ENCODE measurements at places on chromosomes 1 and 21.
A peak's percentile ranks its signal among the peaks of the same experiment; 100 is the strongest.

- DNase-seq, result no peak
Measured at GRCh38 chr1:86769065-86769464, 64.7 kb downstream of the SH3GLB1 start.

DNA sequence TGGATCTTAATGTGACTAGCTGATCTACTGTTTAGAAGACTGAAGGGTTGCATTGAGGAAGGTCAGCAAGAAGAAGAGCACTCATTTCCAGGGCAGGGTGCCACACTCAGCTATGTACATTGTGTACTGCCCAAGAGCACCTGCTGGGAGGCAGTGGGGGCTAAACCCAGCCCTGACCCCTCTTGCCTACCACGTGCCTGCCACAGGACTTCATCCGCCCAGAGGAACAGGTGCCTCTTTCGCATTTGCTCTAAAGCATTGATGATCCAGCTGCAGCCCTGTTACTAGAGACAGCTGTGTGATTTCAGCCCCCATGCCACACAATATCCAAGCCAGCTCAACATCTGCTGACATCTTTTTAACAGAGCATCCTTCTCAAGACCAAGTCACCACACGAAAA lies 341.8 kb downstream of the LMX1A start:
- peak; percentile 24 for DNase-seq

DNA sequence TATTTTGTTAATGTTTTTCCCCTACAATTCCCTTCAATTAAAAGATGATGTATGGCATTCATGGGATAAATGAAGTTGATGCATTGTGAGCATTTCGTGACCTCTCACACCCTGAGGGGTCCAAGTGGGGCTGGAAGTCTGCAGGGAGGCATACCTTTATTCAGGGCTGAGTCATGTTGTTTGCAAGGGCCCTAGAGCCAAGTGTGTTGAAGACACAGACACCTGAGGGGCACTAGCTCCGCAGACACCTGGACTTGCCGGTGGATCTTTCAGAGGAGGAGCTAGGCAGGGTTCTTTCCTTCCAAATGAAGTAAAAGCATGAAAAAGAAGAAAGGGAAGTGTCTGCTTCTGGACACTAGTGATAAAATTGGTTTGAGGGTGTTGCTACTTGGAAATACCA lies 57.0 kb upstream of the RGS7 start:
- no peak for DNase-seq

DNA sequence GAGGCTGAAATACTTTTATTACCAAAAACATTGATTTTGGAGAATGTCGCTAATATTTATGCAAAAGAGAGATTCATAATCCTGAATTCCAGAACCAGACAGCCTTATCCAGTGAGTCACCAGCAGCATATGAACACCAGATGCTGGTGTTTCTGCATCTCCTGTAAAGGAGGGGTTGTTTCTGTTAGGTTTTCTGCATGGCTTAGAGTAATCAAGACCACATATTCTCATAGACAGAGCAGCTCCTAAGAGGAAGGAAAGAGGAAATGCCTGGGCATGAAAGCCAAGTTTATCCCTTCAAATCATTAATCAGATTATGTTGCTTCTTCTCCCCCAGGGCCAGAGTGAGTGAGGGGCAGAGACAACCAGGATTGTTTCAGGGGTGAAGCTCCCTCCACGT lies 86.2 kb downstream of the NGF start:
- no peak for DNase-seq

- no peak for DNase-seq
Measured at GRCh38 chr1:178341261-178341956, 155.4 kb downstream of the CLEC20A start.

DNA sequence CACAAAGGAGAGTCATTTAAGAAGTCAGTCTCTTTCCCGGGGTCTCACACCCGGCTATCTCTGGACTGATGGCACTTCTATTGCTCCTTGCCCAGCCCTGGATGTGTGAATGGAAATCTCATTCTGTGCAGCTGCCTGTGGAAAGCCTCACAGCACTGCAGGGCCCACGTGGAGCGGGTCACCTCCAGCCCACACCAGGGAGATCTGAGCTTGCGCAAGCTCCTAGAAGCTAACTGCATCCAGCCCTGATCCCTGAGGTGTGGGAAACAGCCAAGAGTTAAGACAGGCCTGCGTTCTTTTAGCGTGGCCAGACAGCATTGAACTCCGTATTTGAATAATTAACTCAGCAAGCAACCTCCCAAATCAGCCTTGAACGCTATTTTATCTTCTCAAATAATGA lies 150.5 kb downstream of the LRIG2 start:
- DNase-seq, result no peak

DNA sequence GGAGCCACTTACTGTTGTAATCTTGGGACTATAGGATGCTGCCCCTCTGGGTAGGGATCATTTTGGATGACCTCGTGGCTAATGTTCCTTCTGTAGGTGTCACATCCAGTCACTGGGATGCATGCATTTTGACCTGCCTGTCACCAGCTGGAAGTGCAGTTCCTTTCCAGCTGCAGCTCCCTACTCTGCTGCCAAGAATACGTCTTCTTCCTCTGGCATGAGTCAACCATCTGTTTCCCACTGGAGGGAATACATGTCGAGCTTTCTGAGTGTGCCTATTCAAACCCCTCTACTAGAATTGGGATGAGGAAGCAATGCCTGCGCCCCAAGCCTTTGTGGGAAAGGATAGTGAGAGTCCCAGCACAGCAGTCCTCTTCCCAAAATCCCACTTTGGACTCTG lies 415.5 kb upstream of the ADAMTS5 start:
- no peak for DNase-seq

GRCh38 chr1:242425232-242425631 lies 99.3 kb downstream of the PLD5 start:
- no peak for DNase-seq

DNA sequence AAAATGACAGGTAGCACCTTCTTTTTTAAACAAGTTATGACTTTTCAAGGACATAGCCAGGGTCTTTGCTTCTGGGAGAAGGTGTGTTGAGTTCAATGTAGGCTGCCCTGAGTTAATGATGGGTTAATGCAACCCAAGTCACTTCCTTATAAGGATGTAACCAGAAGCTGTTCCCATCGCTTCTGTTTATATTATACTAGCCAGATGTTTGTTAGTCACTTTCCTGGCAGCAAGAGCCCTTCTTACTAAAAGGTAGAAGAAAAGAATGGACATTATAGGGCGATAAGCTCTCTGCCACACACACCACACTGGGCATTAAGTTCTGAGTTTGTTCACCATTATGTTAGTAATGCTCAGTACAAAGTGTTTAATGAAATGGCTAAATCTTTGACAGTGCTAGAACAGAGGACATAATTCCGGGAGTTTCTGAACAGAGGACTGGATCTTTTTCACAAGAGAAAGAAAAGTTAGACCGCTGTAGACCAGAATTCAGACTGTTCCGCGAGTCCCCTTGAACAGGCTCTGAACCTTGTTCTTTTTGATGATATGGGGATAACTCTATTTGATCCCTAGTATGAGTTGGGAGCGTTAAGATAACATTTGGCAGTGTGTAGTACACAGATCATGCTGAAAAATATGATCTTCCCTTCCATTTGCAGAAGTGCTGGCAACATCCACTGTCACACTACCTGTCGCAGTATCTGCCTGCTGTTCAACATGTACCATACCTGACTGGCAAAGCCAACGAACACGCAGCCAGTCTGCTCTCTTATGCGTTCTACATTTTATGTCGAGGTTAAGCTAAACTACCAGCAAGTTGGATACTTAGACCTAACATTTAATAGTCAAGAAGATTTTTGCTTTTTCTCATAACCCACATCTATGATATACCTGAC lies 41.0 kb downstream of the DEGS1 start:
- peak; percentile 85 for DNase-seq

- peak; percentile 55 for DNase-seq
Measured at GRCh38 chr1:248243204-248243603, 12.0 kb downstream of the OR2M4 start.

DNA sequence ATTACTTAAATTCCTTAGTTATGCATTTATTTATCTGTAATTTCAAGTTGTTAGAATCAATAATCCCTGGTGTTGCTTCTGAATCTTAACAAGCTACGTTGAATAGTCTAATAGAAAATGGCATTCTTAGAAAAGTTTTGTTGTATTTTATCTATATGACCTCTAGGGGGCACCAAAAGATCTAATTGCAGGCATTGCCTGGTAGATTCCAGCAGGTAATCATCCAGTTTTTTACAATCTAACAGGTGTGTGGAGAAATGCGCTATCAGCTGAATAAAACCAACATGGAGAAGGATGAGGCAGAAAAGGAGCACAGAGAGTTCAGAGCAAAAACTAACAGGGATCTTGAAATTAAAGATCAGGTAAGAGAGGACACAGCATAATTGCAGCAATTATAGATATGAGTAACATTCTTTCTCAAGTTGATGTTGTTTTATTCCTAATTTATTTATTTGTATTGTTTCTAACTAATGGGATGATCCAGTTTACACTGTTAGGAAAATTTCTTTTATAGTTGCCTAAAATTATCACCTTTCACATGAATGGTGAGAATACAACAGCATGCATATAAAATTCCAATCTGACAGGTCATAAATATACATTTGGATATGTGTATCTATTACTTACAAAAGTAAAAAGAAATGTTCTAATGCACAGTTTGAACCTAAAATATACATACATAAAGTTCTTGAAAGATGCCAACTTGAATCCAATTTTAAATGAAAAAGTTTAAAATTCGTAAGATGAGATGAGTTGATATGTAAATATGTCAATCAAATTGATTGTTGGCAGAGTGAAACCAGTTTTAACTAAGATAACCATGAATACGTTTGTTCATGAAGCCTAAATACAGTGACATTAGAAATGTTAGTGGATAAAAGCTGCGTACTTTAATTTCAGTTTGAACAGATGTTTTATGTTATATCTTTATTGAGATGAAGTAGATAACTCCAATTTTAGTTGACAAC lies 88.4 kb downstream of the SDCCAG8 start:
- DNase-seq, result peak; percentile 30

DNA sequence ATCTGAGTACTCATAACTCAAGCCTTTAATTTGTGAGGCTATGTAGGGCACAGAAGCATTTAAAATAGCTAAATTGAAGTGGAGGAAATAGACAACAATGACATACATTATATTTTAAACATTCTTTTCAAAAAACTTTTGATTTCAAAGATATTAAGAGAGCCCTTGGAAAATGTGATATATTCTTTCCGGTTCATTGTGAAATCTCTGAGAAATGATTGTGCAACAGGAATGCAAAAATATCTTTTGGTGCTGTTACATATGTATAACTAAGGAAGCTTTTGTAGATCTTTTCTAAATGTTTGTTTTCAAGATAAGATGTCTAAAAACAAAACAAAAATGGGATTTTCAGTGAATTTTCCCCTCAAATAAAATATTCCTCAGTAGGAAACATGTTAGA lies 185.2 kb downstream of the LEPR start:
- no peak for DNase-seq

DNA sequence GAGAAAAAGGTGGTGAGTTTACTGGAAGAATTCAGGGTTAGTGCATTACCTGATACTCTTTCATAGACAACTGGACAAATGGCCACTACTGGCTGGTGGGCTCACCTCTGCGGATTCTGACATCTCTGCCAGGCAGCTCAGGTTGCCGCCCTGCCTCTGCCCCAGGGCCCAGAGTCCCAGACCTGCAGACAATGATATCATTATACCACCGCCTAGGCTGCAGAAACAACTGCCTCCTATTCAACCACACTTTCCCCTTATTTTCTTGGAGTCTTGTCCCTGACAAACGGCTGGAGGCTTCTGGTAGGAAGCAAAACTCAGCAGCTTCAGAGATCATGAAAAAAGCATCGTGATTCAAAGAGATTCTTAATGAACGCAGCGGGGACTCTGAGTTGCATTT lies 37.0 kb downstream of the IRF2BP2 start:
- no peak for DNase-seq
